Retina (tissue), 1 donor: ENCODE measurements at places on chromosomes 12 and 14.

DNA sequence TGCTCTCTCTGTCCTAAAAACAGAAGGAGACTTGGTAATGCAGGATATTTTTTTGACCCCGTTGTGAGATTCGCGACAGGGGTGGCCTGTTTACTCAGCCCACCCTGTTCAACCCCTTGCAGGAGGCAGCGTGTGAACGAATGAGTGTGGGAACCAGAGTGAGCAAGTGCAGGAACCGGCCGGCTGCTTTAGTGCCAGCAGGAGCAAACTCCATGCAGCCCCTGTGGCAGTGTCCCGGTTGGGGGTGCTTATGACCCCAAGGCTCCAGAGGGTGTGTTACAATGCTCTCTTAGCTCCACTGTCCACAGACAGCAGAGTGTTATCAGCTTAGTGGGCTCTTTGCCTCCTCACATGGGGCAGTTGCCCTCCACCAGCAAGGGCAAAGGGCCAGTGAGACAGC, 225.2 kb downstream of the ETNK1 start:
- DNase-seq, result no peak

GRCh38 chr12:131851741-131852550, 23.8 kb downstream of the MMP17 start:
- no peak for DNase-seq

DNA sequence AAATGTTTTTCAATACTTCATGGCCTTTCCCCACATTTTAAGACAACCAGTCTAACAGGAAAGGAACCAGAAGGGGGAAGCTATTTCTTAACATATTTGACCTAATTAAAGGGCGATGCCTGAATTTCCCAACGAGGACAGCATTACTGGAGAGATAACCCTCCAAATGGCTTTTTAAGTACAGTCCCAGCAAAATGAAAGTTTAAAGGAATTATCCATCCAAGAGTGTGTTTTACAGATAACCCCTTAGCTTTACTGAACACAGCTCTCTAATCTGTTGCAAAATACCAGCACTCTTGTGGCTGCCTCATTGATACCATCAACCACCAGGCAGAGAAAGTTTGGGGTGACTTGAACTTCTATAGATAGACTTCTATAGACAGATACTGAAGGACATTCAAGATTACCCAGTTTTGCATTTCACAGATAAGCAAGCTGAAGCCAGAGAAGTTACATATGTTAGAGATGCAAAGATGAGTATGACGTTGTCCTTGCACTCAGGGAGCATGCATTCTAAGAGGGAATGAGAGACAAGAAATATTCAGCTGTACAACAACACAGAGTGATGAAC, 41.3 kb upstream of the DUSP6 start:
- DNase-seq, result no peak

DNA sequence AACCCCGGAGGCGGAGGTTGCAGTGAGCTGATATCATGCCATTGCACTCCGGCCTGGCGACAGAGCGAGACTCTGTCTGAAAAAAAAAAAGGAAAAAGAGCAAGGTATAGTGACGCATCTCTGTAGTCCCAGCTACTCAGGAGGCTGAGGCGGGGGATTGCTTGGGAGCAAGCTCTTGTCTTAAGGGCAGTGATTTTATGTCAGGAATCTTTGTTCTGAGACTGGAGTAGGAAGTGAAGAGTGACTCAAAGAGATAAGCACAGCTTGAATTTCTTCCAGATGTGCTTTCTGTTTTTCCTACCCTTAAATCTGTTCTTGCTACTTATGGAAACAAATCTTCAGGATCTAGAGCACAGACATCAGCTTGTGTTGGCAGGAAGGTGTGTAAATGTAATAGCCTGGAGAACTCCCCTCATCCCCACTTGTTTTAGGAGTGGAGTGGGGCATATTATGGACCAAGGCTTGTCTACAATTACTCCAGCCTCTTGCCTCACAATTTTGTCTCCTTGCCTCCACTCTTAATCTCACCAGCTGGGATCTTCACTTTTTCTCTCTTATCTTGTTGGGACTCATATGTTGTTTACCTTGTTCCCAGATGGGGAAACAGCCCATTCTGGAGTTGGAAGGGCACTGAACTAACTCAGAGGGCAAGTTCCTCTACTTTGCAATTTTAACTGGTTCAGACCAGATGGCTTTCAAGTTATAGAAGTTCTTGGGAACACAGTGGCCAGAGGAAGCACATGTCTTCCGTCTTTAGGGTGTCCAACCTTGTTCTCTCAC, 7.5 kb downstream of the TMED2 start:
- DNase-seq, result no peak

GRCh38 chr12:5588176-5588575, 156.3 kb downstream of the NTF3 start:
- DNase-seq, result no peak

DNA sequence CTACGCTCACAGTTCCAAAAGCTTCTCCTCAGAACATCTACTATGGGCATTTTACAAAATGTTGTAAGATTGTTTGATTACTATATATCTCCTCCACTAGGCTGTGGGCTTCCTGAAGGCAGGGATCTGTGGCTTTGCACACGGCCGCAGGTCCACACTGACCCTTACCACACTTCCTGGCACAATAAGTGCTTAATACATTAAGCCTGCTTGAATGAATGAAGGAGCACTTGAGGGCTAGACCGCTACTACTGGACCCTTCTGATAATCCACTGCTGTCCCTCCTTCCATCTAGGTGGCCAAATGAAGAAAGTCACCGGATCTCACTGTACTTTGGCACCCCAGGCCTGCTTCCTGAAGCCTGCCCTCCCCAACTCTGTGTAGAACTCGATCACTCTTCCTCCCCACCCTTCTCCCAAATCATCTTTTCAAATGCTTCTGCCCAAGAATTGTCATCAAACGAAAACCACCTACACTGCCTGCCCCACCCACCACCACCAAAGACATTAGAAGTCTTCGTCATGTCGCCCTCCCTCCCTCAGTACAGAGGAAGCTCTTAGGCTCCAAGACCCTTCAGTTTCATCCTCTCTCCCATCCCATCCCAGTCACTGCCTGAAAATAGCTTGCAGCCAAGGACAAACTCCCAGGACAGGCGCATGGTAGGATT, 596 bp upstream of the ZBTB39 start:
- DNase-seq, result peak; percentile 56

GRCh38 chr12:96810477-96810876, 96.6 kb upstream of the NEDD1 start:
- DNase-seq, result no peak

GRCh38 chr12:53212931-53213330, 5.9 kb upstream of the ITGB7 start:
- no peak for DNase-seq

DNA sequence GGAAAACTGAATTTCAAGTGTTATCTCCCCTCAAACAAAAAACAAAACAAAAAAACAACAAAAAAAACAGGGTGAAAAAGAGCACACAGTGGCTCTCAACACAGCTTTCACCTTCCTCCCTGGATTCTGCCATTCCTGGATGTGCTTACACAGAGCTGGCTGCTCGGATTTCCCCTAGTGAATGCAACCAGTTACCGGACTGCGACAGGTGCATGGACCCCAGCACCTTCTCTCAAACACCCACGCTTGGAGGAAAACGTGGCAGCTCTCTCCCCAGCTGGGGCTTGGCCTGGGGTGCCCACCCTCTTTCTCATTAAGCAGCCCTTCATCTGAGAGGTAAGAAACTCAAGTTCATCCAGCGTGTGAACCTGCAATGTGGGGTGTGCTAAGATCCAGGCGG, 33.5 kb upstream of the DICER1 start:
- no peak for DNase-seq

GRCh38 chr12:90945070-90945649, 9.8 kb downstream of the CCER1 start:
- DNase-seq, result no peak

DNA sequence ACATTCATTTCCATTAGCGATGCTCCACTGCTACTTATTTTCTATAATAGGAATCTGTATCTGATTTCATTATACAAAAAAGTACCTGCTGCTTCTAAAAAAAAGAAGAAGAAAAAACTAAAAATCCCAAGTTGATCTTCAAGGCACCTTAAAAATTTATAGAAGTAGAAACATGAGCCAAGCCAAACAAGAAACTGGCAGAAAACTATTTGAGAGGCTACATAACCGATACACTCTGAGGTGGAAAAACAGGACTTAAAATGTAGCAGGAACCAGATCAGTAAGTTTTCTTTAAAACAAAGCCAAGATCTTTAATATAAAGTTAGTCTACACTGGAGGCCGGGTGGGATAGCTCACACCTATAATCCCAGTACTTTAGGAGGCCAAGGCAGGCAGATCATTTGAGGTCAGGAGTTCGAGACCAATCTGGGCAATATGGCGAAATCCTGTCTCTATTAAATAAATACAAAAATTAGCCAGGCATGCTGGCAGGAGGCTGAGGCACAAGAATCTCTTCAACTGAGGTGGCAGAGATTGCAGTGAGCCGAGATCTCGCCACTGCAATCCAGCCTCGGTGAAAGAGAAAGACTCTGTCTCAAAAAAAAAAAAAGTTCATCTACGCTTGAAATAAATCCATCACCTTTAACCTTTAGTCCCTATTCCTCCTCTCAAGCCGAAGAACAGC, 278.6 kb downstream of the MED13L start:
- no peak for DNase-seq

- DNase-seq, result no peak
These were observed at the start of gene BDKRB1 for GRCh38 chr14:96255501-96256366. BDKRB1 (plus strand) TSS chr14:96256210; CDS start chr14:96263683, 7,473 bp downstream.

DNA sequence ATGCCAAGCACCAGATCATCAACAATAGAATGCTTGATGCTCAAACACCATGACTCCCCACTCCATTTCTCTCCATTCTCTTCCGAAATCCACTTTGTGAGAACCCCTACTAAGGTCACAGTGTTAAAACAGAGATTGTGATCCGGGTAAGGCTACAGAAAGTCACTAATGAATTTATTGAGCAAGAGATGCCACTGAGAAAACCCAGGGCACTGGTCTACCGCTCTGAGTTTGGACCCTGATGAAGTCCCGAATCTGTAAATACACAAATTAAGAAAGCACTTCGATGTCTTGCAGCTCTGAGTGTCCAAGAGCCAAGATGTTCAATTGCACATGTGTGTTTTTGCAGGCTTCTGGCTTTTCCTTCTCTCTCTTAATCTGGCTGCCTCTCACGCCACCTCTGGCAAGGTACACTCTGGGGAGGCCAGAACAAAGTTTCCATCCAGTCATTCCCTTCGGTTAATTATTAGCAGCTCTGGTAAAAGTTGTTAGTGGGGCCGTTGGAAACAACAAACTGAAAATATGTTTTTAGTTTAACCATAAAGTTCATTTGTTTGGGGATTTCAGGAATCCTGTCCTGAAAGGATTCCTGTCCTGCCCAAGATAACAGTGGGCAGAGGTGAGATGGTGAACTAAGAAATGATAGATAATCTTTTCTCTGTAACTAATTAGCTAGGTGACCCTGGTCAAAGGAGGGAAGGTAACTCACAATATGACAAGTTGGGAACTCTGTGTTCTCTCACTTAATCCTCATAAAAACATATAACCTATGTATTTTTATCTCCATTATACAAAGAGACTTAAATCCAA, 75.4 kb downstream of the BTG1 start:
- DNase-seq, result no peak

DNA sequence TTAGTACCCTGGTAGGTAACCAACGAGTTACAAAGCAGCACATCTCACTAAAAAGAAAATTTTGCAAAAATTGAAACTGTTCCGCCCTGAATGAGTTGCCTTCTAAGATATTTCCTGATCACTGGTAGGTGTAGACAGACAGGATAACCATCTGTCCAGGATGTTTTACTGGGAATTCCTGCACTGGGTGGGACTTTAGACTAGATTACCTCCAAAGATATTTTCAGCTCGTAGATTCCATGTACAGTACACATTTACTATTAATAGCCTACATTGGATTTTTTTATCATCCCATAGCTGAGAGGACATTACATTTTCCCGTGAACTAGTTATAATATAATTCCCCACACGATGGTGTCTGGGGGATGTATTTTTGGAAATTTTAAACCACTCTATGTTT, 139.6 kb downstream of the DYRK2 start:
- no peak for DNase-seq

DNA sequence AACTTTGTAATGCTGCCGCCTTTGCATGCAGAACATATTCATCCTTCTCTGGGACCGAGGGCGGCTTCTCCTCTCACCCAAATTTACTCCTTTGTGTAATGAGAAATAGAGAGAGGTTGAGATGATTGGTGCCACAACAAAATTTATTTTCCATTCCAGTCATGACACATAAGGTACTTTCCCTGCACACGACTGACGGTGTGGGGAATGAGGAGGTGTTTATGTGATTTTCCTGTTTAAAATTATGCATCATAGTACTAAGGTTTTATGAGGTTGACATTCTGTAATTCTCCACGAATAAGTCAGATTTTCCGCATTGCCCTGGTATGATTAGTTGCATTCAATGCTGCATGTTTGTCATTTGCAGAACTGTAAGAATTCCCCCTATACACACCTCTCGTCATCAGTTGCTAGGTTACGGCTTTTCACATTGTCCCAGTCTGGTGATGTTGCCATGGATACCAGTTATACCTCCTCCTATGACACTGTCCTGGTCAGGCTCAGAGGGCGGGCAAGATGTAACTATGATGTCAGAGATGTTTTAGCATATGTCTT, 23.1 kb downstream of the BICDL1 start:
- peak; percentile 61 for DNase-seq

DNA sequence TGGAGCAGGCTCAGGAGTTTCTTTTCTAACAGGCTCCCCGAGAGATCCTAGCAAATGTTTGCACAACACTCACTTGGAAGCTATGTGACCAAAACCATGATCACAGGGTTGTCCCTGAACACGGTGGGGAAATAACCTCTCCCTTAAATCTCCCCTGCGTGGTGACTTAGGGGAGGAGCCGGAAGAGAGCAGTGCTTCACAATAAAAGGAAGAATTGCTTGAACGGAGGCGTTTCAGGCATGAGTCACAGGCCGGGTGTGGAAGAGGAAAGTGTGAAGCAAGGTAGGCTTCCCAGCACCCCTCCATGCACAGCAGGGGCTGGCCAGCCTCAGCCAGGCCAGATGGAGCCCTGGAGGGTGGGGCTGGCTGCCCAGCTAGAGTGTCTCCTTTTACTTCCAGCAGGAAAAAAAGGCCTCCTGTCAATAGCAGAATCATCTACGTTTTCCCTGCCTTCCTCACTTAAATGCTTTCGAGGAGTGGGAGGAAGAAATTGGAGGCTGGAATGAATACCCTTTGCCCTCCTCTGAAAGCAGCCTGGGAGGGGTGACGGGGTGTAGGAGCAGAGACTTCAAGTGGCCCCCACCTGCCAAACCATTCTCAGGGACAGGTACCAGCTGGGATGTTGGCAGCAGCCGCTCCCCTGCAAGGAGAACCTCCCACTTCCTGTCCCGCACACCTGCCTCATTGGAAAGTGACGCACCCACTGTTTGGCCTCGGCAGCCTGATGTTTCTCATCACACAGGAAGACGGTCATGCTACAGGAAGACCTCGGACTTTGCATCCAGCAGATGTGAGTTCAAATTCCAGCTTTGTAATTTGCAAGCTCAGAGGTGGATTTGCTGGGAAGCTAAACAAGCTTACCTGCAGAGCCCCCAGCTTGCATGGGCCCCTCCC, 30.1 kb upstream of the PPP2R5C start:
- DNase-seq, result no peak

GRCh38 chr12:113184900-113185179, 438 bp downstream of the DDX54 start:
- DNase-seq, result peak; percentile 96

DNA sequence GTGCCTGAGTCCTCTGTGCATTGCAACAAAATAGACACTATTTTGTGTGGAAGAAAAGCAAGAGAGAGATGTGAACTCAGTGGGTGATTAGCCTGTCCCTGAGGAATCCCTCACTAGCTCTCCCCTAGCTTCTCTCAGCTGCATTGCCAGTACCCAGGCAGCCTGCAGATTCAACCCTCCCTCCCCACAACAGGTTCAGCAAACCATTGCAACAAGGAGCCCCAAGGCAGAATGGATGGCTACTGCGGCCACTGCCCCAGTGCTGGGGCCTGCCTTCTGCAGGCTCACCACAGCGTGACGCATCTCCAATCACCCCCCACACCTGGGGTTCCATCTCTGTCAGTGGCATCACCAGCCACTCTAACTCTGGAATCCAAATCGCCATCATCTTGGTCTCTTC, 2.3 kb downstream of the CRACR2A start:
- DNase-seq, result no peak
